ENCODE measurements at places on chromosomes 12 and 14.

DNA sequence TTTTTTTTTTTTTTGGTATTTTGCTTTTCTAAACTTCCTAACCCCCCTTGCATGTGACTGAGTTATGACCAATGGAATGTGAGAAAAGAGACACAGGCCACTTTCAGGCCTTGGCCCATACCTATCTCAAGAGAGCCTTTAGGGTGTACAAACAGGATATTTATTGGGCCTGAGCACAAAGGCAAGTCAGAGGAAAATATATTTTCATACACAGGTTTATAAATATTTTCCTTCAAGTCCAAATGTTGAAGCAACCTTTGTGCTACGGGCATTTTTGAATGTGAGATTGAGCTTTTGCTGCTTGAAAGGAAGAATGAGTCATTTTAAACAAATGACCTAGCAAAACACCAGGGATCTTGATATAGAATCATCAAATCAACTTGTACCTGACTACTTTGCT, 228.6 kb upstream of the E2F7 start:
- DNase-seq: no peak

GRCh38 chr14:101198398-101199027, 295.0 kb upstream of the RTL1 start:
- no peak for DNase-seq

DNA sequence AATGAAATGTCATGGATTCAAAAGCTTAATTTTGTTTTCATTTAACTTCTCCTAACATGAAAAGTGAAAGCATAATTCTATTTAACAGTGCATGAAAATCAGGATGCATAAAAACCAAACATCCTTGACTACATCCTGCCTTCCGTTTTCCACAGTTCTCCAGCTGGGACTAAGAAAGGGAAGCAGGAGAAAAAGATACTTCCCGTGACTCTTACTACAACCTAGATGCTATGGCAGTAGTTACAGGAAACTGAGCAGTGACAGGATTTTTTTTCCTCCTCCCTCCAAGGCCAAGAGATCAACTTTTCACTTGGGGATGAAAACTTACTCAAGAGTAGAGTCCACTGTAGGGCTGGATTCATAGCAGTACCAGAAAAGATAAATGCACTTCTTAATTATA, 2.6 kb downstream of the EXOC5 start:
- DNase-seq: no peak

DNA sequence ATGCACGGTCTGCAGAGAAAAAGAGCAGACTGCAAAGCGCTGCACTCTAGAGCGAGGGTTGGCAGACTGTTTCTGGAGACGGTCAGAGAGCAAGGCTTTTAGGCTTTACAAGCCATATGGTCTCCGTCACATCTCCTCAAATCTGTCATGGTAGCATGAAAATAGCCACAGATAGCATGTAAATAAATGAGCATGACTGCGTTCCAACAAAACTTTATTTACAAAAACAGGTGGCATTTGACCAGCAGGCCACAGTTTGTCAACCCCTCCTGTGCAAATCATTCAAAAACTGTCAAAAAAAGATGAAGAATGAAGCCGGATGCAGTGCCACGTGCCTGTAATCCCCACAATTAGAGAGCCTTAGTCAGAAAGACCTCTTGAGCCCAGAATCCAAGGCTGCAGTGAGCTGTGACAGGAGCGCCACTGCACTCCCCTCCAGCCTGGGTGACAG, 18.9 kb downstream of the SYNE3 start:
- no peak for DNase-seq

DNA sequence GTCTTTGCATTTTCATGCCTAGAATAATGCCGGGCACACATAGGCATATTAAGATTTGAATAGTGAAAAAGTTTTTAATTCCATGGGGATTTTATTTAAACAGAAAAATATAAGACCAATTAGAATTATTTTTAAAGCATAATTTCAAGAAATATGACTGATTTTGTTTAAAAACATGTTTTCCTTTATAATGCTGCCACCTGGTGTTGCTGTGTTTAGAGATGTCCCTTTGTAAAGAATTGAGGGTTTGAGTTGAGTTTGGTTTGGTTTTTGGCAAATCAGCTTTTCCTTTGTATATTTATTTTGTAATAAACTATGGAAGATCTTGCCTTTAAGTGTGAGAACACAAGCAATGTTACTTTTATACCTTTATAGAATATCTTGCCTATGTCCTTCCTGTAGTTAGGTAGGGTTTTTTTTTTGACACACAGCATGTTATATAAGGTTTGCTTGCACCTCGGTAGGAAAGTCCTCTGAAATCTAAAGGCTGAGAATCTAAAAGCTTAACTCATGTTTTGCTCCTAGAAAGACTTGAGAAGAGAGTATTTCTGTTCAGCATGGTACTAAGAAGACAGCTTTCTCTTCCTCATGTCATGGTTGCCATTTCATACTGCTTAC, 31.4 kb upstream of the SNAPC1 start:
- DNase-seq: no peak

GRCh38 chr14:97319691-97320090, 522.5 kb downstream of the VRK1 start:
- DNase-seq: no peak

DNA sequence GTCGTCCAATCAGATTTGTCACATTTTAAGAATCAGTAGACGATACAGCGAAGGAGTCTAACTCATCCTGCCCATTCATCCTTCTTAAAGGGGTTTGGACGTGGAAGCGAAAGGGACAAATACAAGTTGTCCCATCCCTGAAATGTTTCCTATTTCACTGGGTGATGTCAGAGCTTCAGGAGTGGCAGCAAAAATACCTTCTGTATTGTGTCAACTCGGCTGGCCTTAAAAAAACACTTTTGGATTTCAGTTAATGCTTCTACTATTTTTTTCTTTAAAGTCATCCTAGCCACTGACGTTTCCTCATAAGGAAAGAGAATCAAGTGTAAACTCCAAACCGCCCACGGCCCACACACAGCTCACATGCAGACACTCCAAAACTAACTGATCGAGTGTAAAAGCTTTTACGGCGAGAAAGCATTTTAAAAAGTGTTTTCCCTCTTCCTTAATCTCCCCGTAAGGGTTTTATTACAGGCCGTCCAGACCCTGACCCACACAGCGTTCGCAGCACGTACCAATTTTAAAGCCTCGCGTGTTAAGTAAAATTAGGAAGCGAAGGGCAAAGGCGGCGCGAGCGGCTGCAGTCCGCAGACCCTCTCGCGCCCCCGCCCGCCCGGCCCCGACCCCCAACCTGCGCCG, 593 bp downstream of the CFL2 start:
- DNase-seq: peak; percentile 28
